ENCODE measurements at places on chromosomes 5 and 9. TPM values are rescaled to one million over a fixed set of nuclear protein-coding genes. Genes with fewer than 3 reads are reported as not detected.

Gene GADD45G
- total RNA-seq: 54.0 TPM

Gene TRIM7
- total RNA-seq: 20.0 TPM

Gene ANKDD1B
- 0.25 TPM for total RNA-seq

Gene PCDHB6
- total RNA-seq: 0.32 TPM

Gene SPATA31C2
- not detected for total RNA-seq

Gene GRM6
- total RNA-seq: not detected

Gene PFN3
- total RNA-seq: not detected

Gene TEX48
- total RNA-seq: not detected

Gene DOLK
- 8.0 TPM for total RNA-seq

Gene GSN
- total RNA-seq: 717 TPM

Gene FAM163B
- total RNA-seq: not detected

Gene MLANA
- not detected for total RNA-seq

Gene FOXD4L6
- not detected for total RNA-seq

Gene DNAI1
- not detected for total RNA-seq

Gene CERCAM
- total RNA-seq: 7.0 TPM

Gene DMGDH
- 1.3 TPM for total RNA-seq

Gene TAF11L10
- not detected for total RNA-seq

Gene LCN12
- total RNA-seq: 3.6 TPM

Gene CEMIP2
- 8.7 TPM for total RNA-seq

Gene FAM170A
- total RNA-seq: not detected

Gene ALDH1A1
- total RNA-seq: 23.3 TPM

Gene PAX5
- total RNA-seq: not detected

Gene PCDHA11
- not detected for total RNA-seq

Gene SLC36A3
- total RNA-seq: not detected

Gene CETN3
- 26.9 TPM for total RNA-seq

Gene POLR3G
- 1.5 TPM for total RNA-seq

Gene RECK
- 4.5 TPM for total RNA-seq

Gene MXD3
- 1.7 TPM for total RNA-seq

Gene PLEKHG4B
- total RNA-seq: not detected

Gene PCDHGB6
- 4.7 TPM for total RNA-seq

Gene LCN15
- 0.59 TPM for total RNA-seq

Gene MOB3B
- total RNA-seq: 1.7 TPM

Gene FYB1
- total RNA-seq: 5.8 TPM

Gene STK10
- 6.9 TPM for total RNA-seq

Gene FOXD4L4
- total RNA-seq: not detected

Gene APBA1
- total RNA-seq: 1.7 TPM

Gene TNFSF8
- 0.77 TPM for total RNA-seq

Gene CA9
- total RNA-seq: 0.64 TPM

Gene SKIC3
- 68.3 TPM for total RNA-seq

Gene FAM81B
- 2.9 TPM for total RNA-seq

Gene CD74
- total RNA-seq: 341 TPM

Gene ITGA1
- total RNA-seq: 29.2 TPM

Gene FBP2
- not detected for total RNA-seq

Gene PCDHGA2
- total RNA-seq: 6.0 TPM

Gene PCA3
- total RNA-seq: not detected

Gene TRIM14
- 4.0 TPM for total RNA-seq

Gene SLC46A2
- not detected for total RNA-seq

Gene TMEM267
- total RNA-seq: 4.9 TPM

Gene ATP10B
- total RNA-seq: not detected

Gene SLC26A2
- total RNA-seq: 3.2 TPM

Gene PLPP7
- 127 TPM for total RNA-seq

Gene REEP2
- total RNA-seq: 6.3 TPM

Data from left ventricle myocardium superior (tissue), 1 donor.